ENCODE measurements at places on chromosomes 16 and 17.

DNA sequence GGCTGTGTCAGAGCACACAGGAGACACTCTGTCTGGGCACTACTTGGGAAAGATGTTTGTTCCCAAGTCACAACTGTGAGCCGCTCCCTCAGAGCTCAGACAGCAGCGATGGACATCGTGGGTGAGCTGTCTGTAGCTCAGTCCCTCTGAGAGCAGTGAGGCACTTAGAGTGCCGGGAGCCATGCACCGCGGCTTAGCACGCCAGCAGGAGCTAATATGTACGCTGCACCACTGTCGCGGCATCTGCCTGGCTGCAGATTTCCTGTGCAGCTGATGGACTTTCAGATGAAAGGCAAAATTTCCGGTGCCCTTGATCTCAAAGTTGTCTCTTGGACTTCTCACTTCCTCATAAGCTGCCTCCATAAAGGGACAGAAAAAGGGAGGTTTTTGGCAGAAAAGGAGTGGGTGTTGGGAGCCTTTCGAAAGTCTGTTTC lies 92.8 kb upstream of the ZNF469 start:
- no peak for DNase-seq

DNA sequence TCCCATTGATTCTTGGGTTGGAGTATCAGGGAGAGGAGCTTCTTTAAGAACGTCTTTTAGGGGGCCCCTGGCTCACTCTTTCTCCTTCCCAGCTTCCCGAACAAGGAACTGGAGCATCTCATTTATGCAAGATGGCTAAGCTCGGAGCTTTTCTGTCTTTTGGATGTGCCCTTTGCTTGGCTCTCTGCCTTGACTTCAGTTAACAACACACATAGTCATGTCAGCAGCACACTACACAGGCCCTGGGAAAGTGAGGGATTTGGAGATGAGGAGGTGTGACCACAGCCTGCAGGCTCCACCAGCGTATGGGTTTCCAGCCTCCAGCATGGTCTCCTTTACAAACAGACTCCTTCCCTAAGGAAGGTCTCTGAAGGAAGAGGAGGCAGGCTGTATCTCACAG lies 310.4 kb downstream of the SNX29 start:
- DNase-seq: no peak

GRCh38 chr17:79081571-79082276 lies 7.1 kb downstream of the ENGASE start:
- no peak for DNase-seq

DNA sequence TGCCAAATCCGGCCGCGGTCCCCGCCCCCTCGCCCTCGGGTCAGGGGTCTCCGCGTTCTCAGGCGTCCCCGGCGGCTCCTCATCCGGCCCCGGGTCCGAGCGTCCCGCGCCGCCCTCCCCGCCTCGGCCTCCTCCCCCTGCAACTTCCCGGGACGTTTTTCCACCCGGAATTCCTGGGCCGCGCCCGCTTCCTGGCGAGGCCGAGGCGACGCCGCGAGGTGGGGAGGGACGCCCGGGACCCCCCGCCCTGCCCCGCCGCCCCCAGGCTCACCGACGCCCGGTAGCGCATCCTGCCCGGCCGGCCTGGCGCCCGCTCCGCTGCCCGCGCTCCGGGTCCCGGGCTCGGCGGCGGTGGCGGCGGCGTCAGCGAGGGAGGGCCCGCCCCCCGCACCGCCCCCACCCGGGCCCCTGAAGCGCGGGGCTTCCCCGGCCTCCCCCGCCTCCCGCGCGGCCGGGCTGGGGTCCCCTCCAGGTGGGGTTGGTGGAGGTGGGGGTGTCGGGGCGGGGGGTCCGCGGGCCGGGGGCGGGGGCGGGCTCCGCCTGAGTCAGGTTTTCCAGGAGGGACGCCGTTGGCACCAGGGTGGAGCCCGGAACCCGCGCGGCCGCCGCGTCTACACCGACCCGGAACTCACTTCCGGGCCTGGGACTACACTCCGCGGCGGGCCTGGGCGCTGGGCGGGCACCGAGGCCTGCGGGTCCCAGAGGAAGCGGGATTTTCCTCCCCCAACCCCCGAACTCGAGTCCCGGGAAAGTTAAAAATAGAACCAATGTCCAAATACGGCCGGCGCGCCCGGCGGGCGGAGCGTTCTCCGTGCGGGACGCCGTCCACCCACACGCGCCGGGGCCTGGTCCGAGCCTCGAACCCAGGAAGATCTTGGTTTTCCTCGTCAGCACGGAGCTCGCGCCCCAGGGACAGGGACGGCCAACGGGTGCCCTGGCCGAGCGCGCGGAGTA lies 6.8 kb downstream of the MYO1C start:
- DNase-seq: no peak

GRCh38 chr16:50318796-50319578 lies 49.8 kb downstream of the BRD7 start:
- DNase-seq: no peak

DNA sequence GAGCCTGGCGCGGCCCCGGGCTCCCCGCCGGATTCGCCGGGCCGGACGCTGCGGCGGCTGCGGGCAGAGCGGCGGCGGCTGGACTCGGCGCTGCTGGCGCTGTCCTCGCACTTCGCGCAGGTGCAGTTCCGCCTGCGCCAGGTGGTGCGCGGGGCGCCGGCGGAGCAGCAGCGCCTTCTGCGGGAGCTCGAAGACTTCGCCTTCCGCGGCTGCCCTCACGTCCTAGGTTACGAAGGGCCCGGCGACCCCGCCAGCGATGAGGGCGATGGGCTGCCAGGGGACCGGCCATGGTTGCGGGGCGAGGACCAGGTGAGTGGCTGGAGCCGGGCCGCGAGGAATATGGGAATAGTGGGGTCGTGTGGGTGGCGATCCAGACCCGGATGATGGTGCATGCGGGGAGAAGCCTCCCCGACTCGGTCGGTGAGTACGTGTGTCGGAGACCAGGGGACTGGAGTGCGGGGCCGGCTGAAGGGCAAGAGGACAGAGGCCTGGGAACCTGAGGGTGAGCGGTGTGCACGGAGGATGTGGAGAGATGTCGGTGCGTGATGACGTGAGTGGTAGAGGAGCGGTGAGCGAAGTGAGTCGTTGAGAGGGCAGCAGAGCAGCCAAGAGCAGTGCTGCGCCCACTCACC lies 517 bp downstream of the RUNDC1 start:
- peak; percentile 15 for DNase-seq

GRCh38 chr16:57179215-57179828 lies 6.5 kb downstream of the PSME3IP1 start:
- DNase-seq: no peak

DNA sequence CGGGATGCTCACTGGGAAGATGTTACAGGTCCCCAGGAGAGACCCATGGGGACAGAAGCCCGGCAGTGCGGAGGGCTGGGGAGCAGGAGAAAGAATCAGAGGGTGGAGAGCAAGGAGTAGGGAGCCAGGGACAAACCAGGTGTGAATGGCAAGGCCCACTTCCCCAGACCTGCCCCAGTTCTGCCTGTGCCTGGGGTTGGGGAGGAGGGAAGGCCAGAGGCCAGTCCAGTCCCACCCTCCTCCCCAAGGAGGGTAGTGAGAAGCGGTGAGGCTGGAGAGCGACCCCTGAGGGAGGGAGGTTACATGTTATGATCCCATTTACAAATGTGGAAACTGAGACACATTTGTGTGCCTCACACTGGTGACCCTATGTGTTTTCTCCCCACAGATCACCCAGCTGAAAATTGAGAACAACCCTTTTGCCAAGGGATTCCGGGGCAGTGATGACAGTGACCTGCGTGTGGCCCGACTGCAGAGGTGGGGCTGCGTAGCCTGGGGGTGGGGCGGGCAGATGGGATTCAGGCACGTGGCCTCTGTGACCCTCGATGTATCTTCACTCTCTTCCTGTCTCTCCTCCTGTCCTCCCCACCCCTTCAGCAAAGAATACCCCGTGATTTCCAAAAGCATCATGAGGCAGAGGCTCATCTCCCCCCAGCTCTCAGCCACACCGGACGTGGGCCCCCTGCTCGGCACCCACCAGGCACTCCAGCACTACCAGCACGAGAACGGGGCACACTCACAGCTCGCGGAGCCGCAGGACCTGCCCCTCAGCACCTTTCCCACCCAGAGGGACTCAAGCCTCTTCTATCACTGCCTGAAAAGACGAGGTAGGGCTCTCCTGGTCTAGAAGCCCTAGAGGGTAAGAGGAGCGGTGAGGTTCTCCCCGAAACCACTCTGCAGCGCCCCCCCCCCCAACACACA lies 27.5 kb downstream of the TBX4 start:
- DNase-seq: no peak

- DNase-seq: no peak
Measured at GRCh38 chr17:34706029-34706428, 126.6 kb downstream of the TMEM132E start.

- no peak for DNase-seq
Measured at GRCh38 chr17:32971171-32971570, 20.5 kb upstream of the SPACA3 start.

DNA sequence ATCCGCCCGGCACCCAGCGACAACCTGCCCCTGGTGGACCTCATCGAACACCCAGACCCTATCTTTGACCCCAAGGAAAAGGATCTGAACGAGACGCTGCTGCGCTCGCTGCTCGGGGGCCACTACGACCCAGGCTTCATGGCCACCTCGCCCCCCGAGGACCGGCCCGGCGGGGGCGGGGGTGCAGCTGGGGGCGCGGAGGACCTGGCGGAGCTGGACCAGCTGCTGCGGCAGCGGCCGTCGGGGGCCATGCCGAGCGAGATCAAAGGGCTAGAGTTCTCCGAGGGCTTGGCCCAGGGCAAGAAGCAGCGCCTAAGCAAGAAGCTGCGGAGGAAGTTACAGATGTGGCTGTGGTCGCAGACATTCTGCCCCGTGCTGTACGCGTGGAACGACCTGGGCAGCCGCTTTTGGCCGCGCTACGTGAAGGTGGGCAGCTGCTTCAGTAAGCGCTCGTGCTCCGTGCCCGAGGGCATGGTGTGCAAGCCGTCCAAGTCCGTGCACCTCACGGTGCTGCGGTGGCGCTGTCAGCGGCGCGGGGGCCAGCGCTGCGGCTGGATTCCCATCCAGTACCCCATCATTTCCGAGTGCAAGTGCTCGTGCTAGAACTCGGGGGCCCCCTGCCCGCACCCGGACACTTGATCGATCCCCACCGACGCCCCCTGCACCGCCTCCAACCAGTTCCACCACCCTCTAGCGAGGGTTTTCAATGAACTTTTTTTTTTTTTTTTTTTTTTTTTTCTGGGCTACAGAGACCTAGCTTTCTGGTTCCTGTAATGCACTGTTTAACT lies 1.0 kb downstream of the NOG start:
- DNase-seq: no peak

GRCh38 chr17:28974451-28974850 lies 23.1 kb upstream of the PHF12 start:
- DNase-seq: no peak

- DNase-seq: no peak
Measured at GRCh38 chr17:65679165-65679845, 117.9 kb upstream of the AXIN2 start.

DNA sequence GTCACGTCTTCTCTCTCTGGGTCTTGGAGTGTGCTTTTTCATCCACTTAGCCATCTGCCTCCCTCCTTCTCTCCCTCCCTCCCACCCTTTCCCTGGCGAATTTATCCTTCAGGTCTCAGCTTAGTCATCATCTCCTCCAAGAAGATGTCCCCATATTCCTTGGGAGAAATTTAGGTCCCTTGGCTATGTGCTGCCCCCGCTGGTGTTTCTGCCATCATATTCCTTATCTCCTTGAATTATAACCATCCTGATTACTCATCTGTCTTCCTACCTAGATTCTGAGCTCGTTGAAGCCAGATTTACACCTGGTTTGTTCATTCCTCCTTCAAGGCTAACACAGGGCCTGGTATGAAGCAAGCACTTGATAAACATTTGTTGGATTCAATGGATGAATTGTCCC lies 5.0 kb downstream of the SEZ6L2 start:
- no peak for DNase-seq

DNA sequence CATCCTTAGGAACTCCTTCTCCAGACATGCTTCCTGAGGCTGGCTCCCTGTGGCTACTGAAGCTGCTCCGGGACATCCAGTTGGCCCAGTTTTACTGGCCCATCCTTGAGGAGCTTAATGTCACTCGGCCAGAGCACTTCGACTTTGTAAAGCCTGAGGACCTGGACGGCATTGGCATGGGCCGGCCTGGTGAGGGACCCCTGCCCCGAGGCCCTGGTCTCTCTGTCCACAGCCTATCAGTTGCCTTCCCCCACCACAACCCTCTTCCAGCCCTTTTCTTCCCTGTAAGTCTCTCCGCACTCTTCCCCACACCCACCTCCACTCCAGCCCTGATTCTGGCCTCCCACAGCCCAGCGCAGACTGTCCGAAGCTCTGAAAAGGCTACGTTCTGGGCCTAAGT lies 2.0 kb downstream of the TNK1 start:
- no peak for DNase-seq

GRCh38 chr17:7880076-7880868 lies 8.3 kb upstream of the CHD3 start:
- no peak for DNase-seq

DNA sequence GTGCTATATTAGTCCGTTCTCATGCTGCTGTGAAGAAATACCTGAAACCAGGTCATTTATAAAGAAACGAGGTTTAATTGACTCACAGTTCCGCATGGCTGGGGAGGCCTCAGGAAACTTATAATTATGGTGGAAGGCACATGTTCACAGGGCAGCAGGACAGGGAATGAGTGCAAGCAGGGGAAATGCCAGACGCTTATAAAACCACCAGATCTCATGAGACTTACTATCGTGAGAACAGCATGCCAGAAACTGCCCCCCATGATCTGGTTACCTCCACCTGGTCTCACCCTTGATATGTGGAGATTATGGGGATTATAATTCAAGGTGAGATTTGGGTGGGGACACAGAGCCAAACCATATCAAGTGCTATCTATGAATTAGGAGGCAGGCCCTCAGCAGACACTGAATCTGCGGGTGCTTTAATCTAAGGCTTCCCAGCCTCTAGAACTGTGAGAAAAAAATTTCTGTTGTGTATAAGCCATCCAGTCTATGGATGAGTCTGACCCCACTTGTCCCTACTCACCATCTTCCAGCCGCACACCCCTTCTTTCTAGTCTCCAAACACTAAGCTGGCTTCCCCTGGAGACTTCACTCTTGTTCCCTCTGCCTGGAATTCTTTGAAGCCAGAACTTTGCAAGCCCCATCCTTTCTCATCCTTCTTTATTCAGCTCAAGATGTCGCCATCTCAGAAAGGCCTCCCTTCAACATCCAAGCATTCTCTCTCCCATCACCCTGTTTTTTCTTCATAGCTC lies 772 bp upstream of the NUP93 start:
- DNase-seq: peak; percentile 32

GRCh38 chr17:44487170-44487569 lies 16.0 kb downstream of the GPATCH8 start:
- DNase-seq: no peak

DNA sequence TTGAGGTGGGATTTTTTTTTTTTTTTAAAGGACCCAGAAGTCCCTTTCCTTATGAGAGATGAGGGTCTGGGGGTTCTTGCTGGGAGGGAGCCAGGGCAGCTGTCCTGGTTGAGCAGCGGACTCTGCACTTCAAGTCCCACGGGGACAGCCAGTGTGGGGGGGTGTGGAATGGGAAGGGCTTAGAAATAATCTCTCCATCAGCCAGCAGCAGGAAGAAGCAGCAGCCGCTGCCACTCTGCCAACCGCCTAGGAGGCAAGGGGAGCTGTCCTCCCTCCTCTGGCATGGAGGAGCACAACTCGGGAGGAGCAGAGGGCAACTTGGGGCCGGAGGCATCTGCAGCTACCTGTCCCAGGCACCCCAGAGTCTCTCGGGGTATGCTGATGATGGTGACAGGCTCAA lies at the start of gene KCNG4:
Gene KCNG4, minus strand, starts transcription at position 104 of the 400 bp plus-strand sequence. CDS start 2,527 bp downstream, outside the sequence.
- no peak for DNase-seq
